Gastrocnemius medialis (tissue), 4 donors: ENCODE measurements at places on chromosomes 16 and 17. TPM values are rescaled to one million over a fixed set of nuclear protein-coding genes. Genes with fewer than 3 reads are reported as not detected.
A peak's percentile ranks its signal among the peaks of the same experiment; 100 is the strongest.

DNA sequence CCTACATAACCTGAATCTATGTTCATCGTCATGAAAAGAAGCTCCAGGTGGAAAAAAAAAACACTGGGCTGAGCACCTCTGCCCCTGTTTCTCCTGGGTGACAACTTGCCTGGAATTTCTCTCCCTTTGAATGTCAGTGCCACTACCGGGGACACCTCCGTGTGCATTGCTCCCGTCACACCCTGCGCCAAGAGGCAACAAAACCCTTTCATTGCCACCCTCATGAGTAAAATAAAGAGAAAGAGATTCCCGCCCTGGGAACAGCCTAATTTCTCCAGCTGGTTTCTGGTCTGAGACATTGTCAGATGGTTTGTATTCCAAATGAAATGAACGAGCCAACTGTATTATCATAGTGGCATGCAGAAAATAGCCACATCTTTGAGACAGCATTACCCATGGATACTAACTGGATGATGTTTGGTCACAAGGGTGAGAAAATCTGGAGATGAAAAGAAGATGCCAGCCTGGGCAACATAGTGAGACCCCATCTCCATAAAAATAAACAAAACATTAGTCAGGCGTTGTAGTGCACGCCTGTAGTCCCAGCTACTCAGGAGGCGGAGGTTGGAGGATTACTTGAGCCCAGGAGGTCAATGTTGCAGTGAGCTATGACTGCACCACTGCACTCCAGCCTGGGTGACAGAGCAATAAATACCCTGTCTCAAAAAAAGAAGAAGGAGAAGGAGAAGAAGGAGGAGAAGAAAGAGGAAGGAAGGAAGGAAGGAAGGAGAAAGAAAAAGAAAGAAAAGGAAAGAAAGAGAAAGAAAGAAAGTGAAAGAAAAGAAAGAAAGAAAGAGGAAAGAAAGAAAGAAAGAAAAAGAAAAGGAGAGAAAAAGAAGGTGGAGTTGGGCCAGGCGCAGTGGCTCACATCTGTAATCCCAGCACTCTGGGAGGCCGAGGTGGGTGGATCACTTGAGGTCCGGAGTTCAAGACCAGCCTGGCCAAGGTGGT lies 42.2 kb upstream of the ADCY9 start:
- no peak overlapping the region for H3K27ac ChIP-seq
- no peak overlapping the region for H3K4me3 ChIP-seq
- H3K4me1 ChIP-seq, result no peaks in the 10 kb centered on the region
- H3K36me3 ChIP-seq, result no peaks in the 10 kb centered on the region

DNA sequence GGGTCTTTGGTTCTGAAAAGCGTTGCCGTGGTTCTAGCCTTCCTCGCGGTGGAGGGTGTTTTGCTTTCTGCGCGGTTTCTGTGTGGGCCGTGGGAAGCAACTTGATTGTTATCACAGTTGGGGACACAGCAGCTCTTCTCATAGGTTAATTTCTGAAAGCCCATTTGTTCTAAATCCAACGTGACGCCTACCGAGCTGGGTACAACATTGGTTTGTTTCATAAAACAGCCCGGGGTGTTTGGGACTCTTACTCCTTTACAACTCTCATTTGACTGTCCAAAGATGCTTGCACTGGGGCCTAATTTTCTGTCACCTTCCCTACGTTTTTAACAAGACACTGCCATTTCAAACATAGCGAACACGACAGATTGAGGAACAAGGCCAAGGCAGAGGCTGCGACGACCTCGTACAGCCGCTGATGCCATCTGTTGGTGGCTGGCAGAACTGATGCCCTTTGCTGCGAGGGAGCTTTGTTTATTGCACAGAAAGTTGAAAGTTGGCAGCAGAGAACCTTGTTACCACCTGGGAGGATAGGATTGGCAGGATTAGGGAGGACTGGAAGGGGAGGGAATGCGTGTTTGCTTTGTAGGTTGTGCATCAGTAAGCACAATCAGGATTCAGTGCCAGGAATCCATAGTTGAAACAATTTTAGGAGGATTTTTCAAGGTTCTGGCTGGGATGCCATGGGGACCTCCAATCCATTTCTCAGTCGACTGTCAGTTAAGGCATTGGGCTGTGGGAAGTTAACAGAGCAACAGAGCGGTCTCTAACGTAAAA lies 98.3 kb downstream of the PITPNC1 start:
- peak; percentile 65 for DNase-seq
- H3K27me3 ChIP-seq, result no peaks in the 10 kb centered on the region
- peaks cover 8% of the 10 kb centered on the region for H3K4me1 ChIP-seq
- H3K27ac ChIP-seq, result peak overlapping the region; percentile 58
- H3K4me3 ChIP-seq, result no peak overlapping the region

- no peaks in the 10 kb centered on the region for H3K36me3 ChIP-seq
- no peaks in the 10 kb centered on the region for H3K4me1 ChIP-seq
- no peak for DNase-seq
- H3K4me3 ChIP-seq, result no peak overlapping the region
- H3K27ac ChIP-seq, result no peak overlapping the region
These were observed 49.6 kb upstream of the NKD1 start for GRCh38 chr16:50498431-50499155.

- H3K27ac ChIP-seq, result no peak overlapping the region
- no peak overlapping the region for H3K4me3 ChIP-seq
- H3K36me3 ChIP-seq, result no peaks in the 10 kb centered on the region
- DNase-seq, result no peak
- H3K27me3 ChIP-seq, result no peaks in the 10 kb centered on the region
These were observed 583.4 kb upstream of the PSMD7 start for GRCh38 chr16:73713251-73713650.

GRCh38 chr17:71638668-71639067 lies 482.2 kb upstream of the SOX9 start:
- no peak overlapping the region for H3K4me3 ChIP-seq
- DNase-seq, result no peak
- no peaks in the 10 kb centered on the region for H3K36me3 ChIP-seq
- H3K27me3 ChIP-seq, result no peaks in the 10 kb centered on the region
- no peaks in the 10 kb centered on the region for H3K4me1 ChIP-seq

DNA sequence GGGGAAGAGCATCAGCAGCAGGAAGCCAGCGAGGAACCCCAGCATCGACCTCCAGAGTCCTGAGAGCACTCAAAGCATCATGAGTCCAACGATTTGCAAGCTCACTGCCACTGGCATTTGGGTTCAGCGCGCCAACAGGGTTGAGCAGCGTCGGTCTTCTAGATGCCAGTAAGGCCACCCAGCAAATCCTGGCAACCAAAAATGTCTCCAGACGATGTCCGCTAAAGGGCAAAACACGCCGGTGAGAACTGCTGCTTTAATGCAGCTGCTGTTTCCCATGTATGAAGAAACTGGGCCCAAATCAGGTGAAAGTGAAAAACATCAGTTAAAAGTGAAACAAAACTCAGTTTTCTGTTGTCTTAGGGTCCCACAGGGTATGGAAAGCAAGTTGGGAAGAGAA lies 70.2 kb downstream of the ANKRD11 start:
- H3K4me1 ChIP-seq, result peaks cover 80% of the 10 kb centered on the region
- H3K4me3 ChIP-seq, result no peak overlapping the region
- DNase-seq, result no peak

The DNAH17 gene
- total RNA-seq, result not detected
